T-helper 1 cell (primary cell): ENCODE measurements at places on chromosomes 7 and 10.

GRCh38 chr10:119120413-119120867 is 16.5 kb downstream of the DENND10 start:
- DNase-seq: no peak

DNA sequence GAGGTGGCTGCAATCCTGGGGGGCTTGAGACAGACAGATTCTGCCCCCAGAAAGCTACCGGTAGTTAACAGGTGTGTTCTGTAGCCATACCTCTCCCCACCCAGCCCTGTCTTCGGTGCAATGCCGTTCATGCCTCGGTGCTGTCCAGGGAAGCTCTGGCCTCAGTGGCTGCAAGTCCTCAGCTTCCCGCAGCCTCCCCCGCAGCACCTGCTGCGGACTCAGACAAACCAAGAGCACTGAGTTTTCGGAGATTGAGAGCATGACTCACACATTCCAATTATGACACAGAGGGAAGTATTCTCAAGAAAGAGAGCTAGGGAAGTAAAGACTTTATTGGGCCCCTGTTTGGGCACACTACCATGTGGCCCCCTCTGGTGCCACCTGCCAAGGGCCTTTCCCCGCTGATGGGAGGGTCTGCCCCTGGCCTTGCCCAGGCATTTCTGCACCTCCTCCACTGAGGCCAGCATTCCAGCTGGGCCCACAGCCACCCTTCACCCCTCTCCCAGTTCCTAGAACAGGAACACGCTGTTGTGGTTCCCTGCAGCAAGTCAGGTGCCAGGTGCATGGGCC is 30.2 kb upstream of the EZH2 start:
- no peak for DNase-seq

DNA sequence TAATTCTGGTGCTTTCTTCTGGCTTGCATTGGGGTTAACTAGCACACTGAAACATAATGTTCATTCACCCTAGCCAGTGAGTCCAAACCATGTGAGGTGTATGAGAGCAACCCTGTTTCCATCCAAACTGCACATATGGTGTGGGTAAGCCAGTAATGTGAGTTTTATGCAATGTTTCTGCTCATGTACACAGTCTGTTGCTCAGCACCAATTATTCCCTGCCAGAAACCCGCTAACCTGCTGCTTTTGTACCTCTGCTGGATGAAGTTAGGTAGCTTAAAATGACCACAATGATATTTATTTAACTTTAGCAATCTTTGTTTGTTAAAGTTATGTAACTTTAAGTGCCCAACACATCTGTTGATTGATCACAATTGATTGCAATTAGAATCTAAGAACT is 93.7 kb upstream of the RPA3 start:
- DNase-seq: no peak

DNA sequence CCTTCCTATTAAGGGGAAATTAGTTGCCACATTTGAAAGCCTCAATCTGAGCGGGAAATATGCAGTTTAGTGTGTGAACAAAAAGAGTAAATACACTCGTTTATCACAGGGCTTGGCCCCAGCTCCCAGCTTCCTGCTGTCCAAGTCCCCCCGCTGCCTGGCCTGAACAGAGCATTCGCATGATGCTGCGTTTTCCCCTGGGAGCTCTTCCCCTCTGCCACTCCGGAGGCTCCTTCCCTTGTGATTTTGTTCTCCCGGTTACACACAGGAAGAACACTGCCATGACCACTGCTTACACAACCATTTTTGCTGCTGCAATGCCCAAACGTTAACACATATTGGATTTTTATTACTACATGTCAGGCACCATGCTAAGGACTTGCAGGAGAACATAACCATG is 120.7 kb upstream of the ADARB2 start:
- DNase-seq: no peak

DNA sequence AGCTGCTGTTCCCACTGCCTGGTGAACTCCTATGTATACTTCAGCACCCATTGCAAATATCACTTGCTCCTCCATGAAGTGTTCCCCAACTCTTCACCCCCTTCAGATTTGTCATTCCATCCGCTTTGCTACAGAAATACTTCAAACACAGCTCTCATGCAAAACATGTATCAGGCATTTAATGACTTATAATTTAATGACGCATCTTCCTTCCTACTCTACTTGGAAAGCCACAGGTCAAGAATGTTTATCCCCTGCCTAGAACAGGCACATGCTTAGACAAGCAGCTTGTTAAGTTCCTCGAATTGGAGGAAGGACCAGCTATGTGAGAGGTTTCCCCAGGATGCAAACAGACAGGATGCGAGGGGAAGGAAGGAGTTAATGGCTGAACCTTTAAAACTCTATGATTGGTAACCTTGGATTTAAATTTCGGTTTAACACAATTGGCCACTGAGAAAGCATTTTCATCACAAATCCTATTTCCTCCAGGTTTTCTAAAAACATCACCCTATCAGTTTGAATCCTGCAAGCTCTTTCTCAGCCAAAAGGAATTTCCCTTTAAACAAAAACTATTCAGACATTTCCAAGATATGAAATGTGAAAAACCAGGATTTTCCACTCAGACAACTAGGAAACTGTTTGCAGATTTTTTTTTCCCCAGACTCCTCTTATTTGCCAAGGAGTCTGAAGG is 11.5 kb downstream of the CREB3L2 start:
- no peak for DNase-seq

DNA sequence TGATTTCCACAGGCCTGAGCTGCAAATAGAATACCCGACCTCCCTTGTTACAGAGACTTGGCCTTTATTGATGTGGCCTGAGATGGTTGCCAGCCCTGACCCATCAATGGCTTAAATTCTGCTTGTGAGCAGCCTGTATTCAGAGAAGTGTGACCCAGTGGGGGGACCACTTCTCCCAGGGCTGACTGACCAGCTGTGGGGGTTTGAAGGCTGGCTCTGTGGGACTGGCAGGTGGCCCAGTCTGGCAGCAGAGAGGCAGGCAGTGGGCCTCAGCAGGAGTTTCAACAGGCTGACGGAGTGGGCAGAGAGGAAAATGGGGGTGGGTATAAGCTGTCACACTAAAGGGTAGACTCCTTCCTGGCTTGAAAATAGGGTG is 12.2 kb upstream of the PPIF start:
- DNase-seq: no peak

- no peak for DNase-seq
These were observed 30.6 kb upstream of the CCL24 start for GRCh38 chr7:75844158-75844557.
